ENCODE measurements at places on chromosomes 6 and 20. TPM values are rescaled to one million over a fixed set of nuclear protein-coding genes. Genes with fewer than 3 reads are reported as not detected.

DNA sequence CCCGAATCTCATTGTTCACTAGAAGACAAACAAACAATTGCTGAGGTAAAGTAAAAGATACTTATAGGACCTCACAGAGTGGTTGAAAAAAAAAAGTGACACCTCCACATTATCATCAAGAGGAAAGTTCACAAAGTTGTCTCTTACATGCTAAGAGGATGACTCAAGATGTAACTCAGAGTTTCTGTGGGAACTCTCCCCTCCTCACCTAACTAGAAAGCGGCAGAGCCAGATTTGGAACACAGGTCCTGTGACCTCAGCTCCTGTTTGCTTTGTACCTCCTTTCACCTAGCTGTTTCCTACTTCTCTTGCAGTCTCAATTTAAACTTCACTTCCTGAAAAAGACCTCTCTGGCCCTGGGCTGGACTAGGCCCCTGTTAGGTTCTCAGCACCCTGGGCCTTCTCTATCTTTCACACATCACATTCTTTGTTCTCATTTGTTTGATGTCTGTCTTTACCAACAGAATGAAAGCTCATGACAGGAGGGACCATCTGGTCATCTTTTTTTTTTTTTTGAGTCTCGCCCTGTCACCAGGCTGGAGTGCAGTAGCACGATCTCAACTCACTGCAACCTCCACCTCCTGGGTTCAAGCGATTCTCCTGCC, 60.8 kb downstream of the CD24 start:
- DNase-seq, result no peak

DNA sequence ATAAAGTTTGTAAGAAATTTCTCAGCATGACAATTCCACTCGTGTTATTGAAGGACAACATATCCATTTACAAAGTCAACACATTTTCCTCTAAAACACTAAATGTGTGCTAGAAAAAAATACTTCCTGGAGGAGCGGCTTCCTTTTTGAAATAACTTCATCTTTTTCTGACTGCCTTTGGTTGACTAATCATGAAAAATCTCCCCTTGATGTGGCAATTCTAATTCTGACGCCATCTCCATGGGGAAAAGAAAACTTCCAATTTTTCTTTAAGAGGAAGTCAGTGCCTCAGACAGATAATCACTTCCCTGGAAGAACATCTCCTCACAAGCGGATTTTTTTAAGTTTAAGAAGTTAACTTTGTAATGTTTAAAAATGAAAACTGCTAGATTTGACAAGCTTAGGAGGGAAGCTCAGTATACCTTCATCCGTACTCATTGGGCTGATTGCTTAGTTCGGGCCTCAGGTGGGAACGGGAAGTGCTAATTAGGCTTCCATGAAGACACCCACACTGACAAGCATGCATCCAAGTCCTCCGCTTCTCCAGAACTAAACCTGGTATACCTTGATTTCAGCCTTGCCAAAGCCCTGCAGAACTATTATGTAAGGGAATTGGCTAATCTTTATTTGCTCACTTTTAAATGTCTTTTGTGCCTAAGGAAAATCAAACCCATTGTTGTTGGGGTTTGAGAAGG, 35.1 kb upstream of the DUSP22 start:
- DNase-seq, result no peak

GRCh38 chr20:42974347-42974746, 215.4 kb downstream of the PTPRT start:
- no peak for DNase-seq

GRCh38 chr6:9612489-9612888, 802.4 kb downstream of the TFAP2A start:
- DNase-seq, result no peak

DNA sequence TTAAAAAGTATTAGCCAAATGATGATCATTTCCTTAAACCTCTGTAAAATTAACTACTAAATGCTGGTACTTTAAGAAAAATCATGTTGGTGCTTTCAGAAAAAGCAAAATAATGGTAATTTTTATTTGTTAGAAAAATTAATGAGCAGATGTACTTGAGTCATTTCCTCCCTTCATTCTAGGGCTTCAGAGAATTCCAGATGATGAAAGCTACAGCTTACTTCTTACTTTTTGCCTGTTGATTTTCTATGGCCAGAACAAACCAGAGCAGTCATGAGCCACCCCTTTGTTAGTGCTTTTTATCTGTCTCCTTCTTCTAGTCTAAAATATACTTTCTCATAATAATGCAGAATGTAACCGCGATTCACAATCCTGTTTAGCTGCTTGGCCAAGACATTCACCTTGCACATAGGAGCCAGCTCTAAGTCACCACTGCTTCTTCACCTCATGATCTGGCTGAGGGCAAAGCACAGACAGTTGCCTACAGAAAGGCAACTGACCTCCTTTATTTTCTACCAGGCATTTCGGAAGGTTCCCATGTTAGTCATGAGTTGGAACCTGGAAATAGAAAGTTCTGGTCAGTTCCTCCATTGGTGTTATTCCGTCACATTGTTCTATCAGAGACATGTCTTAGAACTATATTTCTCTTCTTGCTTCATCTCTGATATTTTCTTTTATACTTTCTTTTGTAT, 43.5 kb upstream of the TINAG start:
- no peak for DNase-seq

GRCh38 chr20:25327521-25328235, 63.0 kb downstream of the ABHD12 start:
- DNase-seq, result no peak

Gene C6orf132
- 0.10 TPM for total RNA-seq

GRCh38 chr6:149860834-149861602, 3.1 kb downstream of the LRP11 start:
- DNase-seq, result no peak

Gene GPLD1
- total RNA-seq, result 13.1 TPM

DNA sequence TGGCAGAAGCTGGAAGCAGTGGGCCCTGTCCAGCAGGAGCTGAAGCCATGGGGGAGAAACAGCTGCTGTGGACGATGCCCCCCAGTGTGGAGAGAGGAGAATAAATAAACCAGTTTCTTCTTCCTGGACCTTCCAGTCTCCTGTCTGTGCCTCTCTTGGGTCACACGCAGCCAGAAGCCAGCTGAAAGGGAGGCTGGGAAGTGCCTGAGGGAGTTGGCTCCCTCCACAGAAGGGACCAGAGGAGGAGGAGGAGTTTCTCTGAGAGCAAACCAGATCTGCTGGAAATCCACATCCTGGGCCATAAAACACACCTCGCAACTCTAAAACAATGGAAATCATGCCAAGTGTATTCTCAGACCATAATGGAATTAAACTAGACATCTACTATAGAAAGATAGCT, 577.0 kb downstream of the CDH26 start:
- DNase-seq, result no peak

- DNase-seq, result no peak
Observed at GRCh38 chr6:40477246-40478126, 109.7 kb downstream of the LRFN2 start.

Gene NUS1
- 35.6 TPM for total RNA-seq

Gene ARMH2
- total RNA-seq, result not detected

DNA sequence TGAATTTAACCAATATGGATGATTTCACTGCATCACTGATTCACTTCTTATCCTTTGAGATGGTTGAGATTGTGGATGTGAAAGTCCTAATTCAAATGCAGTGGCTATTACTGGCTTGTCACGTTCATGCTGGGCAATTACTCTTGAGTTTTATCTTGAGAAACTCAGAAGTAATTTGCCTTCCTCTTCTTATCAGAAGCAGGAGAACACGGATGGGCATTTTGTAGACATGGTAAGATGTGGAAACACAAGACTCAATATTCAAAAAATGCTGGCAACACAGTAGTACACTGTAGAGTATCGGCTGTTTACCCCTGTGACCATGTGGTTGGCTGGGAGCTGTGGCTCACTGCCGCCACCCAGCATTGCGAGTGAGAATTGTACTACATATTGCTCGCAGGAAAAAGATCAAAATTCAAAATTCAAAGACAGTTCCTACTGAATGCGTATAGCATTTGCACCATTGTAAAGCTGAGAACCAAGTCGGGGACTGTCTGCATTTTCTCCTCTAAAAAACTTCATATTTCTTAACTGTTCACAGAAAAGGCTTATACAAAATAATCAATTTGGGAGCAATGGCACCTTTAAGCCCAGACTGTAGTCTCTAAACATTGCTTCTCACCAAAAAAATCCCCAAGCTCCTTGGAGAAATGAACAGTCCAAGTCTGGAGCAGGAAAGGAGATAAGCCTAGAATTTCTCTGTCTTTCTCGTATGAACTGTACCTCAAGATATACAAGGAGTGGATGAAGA, 61.9 kb upstream of the ELOVL5 start:
- no peak for DNase-seq

DNA sequence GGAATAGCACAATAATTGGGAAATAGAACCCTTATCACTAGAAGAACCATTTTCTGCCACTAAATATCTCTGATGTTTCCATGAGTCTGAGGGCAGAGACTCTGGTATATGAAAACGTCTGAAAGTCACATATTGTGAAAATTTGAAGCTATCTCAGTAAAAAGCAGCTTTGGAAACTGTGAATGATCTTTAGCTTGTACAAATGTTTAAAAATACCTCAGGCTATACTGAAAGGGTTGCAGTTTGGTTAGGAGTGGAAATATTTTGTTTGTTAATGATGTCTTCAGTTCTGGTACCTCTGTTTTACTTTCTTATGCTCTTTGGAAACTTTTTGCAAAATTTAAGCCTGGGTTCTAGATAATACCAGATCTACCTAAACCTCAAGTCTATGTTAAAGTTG, 135.0 kb downstream of the SLC16A10 start:
- DNase-seq, result no peak

Gene CST3
- 465 TPM for total RNA-seq

Gene LRRC73
- total RNA-seq, result 3.2 TPM

- no peak for DNase-seq
Observed at GRCh38 chr20:16433293-16433580, 140.0 kb downstream of the KIF16B start.

- DNase-seq, result no peak
Observed at GRCh38 chr6:42758756-42759430, 13.0 kb upstream of the TBCC start.

- no peak for DNase-seq
Observed at GRCh38 chr20:31833130-31833930, 12.1 kb downstream of the FOXS1 start.

DNA sequence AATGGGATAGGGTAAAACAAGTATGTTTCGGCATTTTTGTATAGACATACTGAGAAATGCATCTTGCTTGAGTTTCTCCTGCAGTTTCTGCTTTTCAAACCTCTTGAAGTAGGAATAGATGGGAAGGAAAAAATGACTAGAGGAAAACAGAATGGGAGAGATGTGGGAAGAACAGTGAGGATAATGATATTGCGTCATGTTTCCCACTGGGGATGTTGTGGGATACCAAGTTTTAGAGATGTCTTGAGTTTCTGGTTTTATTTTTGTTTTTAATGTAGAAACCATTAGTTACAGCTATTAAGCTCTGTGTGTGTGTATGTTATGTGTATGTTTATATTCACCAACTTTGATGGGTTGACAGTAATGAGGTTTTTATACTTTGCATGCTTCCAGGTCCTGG, 24.6 kb downstream of the POLH start:
- no peak for DNase-seq

Gene LY6G6D
- total RNA-seq, result 1.1 TPM

Data from spinal cord (tissue), 10 donors.